H54 (cell line): ENCODE measurements at places on chromosomes 4 and X.
A peak's percentile ranks its signal among the peaks of the same experiment; 100 is the strongest.

DNA sequence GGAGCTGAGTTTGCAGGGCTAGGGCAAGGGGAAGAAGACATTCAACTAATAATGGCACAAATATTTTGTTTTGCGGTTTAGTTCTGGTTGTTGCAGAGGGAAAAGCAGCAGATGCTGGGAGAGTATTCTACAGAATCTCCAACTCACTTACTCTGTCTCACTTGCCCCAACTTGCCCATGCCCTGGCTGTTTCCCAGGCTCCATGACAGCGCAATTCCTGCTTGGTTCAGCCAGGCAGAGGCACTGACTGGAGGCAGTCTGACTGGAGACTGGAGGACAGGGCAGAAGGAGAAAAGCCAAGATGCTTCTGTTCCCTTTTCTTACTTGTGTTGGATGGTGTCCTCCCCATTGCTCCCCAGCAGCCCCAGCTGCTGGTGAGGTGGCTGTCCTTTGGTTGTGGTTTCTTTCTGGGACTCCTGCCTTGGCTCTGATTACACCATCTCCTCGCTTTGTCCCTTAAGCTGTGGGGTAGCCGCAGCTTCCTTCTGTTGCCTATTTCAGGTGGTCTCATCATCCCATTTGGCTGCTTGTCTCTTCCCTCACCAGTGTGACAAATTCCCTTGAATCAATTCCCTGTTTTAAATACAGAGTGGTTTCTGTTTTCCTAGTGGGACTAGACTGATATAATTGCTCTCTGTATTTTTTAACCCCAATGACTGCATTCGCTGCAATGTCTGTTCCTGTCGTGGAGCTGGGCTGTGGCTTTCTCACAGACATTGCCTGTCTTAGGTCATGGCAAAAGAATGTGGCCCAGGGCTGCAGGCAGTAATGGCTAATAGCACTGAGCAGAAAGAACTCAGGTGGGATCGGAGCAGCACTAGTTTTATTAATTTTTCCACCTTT, 24.2 kb upstream of the RASL11B start:
- DNase-seq = peak; percentile 50

GRCh38 chr4:68167706-68168105, 38.0 kb upstream of the TMPRSS11F start:
- no peak for DNase-seq

GRCh38 chr4:20698382-20698781, 1.9 kb upstream of the PACRGL start:
- DNase-seq = no peak

GRCh38 chr4:132276185-132276584, 872.9 kb upstream of the PCDH10 start:
- no peak for DNase-seq

DNA sequence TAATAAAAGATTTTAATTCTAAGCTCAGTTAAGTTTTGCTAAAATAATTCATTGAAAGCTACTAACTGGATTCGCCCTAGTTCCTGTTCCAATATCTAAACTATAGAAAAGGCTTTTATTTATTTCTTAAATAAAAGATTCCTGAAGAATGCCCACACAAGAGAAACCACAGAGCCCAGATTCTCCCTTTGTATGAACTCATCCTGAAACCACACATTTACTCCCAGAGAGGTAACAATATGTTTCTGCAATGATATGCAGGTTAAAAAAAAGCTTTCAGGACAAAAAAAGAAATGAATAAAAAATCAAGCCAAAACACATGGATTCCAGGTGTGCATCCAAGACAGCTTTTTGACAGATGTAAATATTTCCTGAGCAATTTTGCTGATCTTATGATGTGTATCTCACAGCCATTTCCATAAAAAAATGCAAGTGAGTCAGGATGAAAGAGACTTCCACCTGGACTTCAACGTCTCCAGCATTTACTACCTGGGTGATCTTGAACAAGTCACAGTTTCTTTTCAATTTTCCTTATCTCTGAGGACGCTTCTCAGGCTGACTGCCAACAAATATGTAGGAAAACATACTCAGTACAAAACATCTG, 234.4 kb upstream of the FAT1 start:
- no peak for DNase-seq

- peak; percentile 10 for DNase-seq
These were observed 27.2 kb downstream of the BST1 start for GRCh38 chr4:15729910-15730533.

- no peak for DNase-seq
These were observed 472.8 kb downstream of the TMA16 start for GRCh38 chr4:163967263-163967662.

GRCh38 chr4:89400287-89401035, 92.9 kb upstream of the GPRIN3 start:
- no peak for DNase-seq

DNA sequence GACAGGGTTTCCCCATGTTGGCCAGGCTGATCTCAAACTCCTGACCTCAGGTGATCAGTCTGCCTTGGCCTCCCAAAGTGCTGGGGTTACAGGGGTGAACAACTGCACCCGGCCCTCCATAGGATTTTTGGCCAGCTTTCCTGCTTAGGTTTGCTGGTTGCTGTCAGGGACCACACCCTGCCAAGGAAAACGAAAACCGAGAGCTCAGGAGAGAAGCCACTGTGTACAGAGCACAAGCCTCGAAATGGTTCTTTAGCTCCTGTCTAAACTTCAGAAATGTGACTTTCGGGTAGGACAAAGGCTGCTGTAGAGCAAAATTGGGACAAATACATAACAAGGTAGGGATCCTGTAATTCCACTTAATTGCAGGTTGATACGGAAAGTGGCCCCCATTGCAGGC, 146.3 kb upstream of the ATP6AP2 start:
- DNase-seq = no peak

- DNase-seq = no peak
These were observed 4.5 kb downstream of the SHROOM3 start for GRCh38 chr4:76439491-76439890.

DNA sequence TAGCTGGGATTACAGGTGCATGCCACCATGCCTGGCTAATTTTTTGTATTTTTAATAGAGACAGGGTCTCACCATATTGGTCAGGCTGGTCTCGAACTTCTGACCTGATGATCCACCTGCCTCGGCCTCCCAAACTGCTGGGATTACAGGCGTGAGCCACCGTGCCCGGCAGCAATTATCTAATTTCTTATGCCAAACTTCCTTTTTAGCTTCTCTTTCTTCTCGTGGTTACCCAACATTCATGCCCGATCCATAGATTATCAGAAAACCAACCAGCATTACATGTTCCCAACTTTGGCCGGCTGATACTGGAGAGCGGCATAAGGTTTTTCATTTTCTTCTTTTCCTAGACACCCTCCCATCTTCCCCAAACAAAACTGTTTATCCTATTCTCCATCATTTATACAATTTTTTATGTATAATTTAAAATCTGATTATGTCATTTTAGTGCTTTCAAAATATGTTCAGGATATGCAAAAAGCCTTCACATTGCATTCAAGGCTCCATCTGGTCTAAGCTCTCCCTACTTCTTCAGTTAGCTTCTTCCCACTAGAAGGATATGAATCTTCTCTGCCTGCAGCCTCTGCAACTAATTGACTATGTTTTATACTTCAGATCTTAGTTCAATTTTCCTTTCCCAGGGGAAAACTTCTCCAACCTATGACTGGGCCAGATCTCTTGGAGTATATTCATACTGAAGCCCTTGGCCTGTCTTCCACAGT, 8.7 kb downstream of the SLC7A11 start:
- DNase-seq = no peak

DNA sequence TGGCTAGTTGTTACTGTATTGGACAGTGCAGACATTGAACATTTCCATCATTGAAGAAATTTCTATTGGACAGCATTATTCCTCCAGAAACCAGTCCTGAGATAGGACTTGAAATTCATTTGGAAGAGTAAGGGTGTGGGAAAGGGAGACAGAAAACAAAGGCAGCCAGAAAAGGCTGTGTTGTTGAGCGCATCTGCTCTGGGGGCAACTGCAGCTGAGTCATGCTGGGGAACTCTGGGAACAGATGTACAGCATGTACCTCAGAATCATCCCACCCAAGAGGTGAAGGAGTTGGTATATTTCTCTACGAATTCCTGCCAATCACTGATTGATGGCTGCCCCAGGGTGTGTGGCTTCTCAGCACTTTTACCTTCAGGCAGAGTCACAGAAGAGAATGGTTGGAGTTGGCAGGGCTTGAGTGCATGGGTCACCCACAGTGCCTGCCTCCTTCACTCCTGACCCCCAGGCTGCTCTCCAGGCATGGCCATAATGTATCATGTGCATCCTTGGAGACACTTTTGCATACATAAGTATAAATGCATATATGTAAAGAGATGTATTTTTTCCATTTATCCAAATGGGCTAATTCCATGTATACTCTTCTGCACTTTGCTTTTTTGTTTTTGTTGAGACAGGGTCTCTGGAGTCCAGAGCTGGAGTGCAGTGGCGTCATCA, 39.4 kb downstream of the GEMIN8 start:
- no peak for DNase-seq

DNA sequence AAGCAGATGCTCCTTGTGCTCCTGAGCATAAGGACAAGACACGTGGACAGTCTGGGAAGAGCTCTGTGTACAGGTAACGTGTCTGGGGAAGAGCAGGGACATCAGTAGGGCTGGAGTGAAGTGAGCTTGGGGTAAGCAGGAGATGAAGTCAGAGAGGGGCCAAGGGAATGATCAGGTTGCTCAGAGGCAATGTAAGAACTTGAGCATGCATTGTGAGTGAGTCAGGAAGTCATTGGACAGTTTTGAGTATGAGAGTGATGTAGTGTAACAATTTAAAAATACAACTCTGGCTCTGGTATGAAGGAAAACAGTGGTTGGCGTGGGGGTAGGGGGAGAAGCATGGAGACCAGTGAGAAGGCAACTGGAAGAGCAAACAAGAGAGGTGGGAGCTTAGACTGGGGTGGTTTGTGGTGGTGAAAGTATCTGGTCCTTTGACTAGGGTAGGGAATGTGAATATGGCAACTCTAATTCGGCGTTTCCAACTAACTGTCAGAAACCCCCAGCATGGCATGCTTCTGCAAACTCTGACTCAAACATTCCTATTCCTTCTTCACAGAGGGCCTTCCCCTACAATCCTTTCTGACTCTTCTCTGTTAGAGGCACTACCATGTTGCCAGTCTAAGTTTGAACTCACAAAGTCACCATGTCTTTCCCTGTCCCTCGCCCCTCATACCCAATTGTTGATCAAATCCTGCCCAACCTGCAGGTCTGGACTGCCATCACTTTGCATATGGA, 57.2 kb downstream of the STBD1 start:
- DNase-seq = no peak

GRCh38 chrX:55119271-55119670, 30.5 kb downstream of the PAGE2 start:
- no peak for DNase-seq

DNA sequence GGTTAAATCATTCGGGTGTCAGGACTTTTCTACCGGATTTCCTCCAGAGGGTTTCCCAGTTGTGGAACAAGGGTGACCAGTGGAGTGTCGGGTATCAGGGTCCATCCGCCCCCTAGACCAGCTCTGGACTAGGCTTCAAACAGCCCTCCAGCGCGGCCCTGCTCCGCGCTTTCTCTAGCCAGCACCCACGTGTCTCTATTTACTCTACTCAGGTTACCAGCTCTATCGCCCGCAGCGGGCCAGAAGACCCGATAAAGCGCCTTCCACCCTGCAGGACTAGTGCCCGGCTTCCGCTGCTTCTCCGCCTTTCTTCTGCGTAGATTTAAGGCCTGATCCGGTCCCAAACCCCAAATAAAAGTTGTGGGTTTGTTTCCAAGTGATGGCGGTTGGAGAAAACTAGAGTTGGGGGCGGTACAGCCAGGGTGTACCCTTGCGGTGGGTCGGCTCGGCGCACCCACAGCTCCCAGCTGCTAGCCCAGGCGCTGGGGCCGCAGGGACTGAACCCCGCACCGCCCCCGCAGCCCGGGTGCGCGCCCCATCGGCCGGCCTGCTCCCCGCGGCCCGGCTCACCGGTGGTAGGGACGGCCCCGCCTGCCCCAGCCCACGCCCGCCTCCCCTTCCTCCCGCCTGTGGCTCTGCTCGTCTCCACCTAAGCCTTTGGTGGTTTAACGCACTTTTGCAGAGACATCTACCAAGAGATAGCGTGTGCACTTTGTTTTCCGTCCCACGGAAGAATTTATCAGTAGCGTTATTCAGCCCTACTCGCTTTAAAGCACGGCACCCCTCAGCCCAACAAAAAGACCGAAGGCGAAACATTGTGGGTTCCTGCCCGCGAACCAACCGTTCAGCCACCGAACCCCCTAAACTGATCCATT, 2.1 kb downstream of the LEF1 start:
- no peak for DNase-seq

- DNase-seq = no peak
These were observed 595 bp downstream of the KLHL34 start for GRCh38 chrX:21657318-21658151.

DNA sequence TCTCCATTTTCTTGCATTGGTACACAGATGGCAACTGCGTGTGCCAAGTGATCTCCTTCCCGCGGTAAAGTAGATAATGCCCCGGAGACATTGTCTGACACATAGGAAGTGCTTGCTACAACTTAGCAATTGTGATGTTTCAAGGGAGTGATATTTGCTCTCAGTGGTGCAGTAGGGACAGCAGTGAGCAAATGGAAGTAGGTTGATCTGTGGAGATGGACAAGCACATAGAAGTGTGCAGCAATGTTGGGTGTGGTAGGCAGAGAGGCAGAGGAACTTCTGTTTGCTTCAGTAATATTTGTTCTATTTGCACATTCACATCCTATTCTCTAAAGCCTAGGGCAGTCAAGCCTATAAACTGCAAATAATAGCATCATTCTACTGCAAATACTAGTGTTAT, 846.7 kb upstream of the PRKX start:
- DNase-seq = no peak

DNA sequence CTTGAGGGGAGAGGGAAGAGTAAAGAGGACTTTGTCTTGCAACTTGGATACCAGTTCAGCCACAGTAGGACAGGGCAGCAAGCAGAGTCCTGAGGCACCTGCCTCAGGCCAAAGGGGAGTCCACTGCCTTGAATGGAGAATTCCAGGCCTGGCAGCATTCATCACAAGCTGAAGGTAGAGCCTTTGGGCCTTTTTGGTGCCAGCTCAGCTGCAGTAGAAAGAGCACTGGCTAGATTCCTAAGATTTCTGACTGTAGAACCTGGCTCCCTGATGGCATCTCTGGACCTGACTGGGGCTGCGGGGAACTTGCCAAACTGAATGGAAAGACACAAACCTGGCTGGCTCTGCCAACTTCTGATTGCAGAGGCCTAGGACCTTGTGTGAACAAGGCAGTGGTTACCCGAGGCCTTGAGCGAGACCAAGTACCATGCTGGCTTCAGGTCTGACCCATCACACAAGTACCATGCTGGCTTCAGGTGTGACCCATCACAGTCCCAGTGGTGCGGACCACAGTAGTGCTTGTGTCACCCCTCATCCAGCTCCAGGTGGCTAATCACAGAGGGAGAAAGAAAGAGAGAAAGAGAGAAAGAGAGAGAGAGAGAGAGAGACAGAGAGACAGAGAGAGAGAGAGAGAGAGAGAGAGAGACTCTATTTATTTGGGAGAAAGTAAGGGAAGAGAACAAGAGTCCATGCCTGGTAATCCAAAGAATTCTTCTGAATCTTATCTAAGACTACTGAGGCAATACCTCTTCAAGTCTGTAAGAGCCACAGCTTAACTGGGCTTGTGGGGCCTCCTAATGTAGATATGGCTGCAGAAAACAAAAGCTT, 137.6 kb upstream of the SPIN4 start:
- no peak for DNase-seq
